Brain microvascular endothelial cell (primary cell): ENCODE measurements at places on chromosomes 12 and 14.

GRCh38 chr12:93753285-93753684, 76.1 kb downstream of the CRADD start:
- DNase-seq = no peak

DNA sequence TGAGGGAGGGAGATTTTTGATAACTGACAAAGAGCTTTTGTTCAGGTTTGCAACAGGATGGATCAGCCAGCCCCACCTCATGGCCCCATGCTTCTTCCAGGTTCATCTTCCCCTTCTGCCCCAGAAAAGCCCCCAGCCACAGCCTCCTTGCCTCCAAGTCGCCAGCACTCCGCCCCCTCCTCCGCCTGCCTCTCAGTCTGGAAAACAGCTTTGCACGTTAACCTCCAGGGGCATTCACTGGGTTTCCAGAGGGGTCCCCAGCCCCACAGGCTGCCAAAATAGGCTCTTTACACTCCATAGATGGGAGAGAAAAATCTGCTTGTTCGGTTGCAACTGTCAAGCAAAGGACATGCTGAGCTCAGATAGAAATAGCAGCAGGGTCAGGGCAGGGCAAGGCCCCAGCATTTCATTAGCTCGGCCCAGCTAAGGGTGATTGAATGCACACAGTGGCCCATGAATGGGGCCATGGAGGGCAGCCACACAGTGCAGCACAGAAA, 253.6 kb downstream of the ZFP36L1 start:
- no peak for DNase-seq

GRCh38 chr12:28099871-28100270, 90.4 kb upstream of the CCDC91 start:
- no peak for DNase-seq

DNA sequence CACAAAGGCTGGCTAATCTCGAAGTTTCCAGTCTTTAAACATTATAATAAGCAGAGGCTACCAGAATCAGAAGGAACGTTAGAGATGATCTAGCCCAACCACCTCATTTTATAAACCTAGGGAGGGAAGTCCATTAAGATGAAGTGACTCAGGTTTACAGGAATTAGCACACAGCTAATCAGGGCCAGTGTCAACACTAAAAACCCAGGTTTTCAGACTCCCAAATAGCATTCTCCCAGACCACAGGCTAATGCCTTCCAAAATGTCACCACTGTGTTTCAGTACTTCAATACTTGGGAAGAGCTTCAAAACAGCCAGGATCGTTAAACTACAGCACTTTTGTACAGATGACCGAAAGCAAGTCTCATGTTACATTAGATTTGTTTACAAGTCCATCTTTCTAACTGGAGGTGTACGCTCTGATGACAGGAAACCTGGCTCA, 89.2 kb downstream of the FOXN3 start:
- DNase-seq = no peak

DNA sequence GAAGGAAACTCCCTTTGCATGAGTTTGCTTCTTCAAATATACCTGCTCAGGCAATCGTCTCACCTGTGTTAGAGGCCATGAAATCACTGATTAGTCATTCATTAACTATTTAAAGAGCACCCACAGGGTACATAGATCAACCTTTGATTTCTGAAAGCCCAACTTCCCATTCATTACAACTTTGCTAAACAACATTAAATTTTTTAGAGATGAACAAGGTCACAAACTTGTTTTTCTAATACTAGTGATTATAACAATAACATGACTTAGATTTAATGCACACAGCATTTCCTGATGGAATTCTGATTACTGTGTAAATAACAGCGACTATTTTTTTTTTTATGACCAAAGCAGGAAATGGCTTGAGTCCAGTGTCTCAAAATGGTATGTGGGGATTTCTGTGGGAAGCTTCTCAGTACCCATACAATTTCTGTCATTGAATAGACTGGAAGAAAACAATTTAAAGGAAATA, 5.4 kb upstream of the ERO1A start:
- DNase-seq = no peak

GRCh38 chr14:77087631-77088030, 10.4 kb upstream of the CIPC start:
- DNase-seq = no peak

DNA sequence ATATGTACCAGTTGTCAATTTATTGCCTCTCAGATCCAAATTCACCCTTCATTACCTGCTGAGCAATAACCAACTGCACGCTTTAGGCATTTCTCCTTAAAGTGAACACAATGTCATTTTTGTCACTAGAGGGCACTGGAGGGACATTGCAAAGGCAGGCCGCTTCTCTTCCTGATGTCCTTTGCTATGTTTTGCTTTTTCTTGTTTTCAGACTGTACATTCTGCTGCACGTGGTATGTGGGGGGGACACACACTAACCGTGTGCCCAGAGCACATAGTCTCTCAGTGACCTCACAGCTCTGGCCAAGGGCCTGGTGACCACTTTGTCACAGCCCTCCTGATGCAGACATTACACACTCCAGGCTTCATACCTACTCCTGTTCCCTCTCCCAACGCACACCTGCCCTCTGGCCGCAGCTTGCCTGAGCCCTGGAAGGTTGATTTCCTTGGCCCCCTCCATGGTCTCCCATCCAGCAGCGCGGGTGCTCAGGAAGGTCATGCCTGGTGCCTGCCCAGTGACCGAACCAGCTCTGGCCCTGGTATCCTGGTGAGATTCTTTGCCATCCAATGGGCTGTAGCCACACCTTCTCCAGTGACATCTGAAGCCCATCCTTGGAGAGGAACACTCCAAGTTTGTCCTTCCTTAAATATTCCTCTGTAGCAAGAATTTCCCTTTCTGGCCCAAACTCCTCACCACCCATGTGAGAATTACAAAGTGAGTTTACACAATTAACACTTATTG, 39.9 kb downstream of the MYO1H start:
- no peak for DNase-seq
